Activated CD4-positive, alpha-beta T cell treated with anti-CD3 and anti-CD28 coated beads, Interleukin-10, Interleukin-2, amounts not matched to agents 100 ng/mL and 50 ng/mL, durations not matched to agents 16 hours and 8 hours (primary cell): ENCODE measurements at places on chromosomes 1 and 21.

DNA sequence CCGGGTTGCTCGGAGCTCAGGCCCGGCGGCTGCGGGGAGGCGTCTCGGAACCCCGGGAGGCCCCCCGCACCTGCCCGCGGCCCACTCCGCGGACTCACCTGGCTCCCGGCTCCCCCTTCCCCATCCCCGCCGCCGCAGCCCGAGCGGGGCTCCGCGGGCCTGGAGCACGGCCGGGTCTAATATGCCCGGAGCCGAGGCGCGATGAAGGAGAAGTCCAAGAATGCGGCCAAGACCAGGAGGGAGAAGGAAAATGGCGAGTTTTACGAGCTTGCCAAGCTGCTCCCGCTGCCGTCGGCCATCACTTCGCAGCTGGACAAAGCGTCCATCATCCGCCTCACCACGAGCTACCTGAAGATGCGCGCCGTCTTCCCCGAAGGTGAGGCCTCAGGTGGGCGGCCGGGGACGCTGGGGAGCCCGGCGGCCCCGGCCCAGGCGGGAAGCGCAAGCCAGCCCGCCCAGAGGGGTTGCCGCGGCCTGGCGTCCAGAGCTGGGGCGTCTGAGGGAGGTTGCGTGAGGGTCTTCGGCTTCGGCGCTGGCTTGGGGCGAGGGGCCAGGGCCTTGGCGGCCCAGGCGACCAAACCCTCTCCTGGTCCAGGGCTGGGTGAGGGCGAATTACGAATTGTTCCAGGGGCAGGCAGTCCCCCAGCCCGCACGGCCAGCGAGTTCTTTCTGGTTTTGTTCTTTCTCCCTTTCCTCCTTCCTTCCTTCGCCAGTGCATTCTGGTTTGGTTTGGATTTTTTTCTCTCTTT, 805 bp downstream of the SIM2 start:
- no peak for DNase-seq

DNA sequence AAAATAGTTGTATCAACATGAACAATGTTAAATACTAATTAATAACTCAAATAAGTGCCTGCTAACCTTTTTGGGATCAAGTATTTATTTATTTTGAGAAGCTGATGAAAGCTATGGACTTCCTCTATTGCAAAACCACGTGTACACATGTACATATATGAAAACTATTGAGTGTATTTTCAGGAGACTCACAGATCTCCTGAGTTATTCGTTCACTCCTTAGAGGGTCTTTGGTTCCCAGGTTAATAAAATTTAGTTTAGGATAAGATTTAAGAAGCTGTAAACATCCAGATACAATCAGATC, 130.5 kb downstream of the DISC1 start:
- DNase-seq: no peak

DNA sequence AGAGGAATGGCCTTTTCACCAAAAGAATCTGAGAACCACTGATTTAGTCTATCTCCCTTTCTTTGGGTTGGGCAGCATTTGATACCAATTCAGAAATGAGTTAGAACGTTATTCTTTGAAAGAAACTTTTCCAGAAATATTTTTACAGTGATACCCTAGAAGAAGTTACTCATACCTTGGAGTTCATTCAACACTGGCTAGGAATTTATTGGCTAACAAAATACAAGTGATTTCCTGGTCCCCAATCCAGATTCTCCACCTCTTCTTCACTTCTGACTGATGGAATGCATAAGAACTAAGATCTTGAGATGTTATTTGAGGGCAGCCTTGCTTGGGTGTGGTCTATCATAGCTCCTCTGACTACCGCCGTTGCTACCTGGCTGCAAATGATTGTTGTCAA, 9.4 kb downstream of the C1orf162 start:
- DNase-seq: no peak

GRCh38 chr1:85615586-85616363, 35.2 kb downstream of the CCN1 start:
- no peak for DNase-seq

DNA sequence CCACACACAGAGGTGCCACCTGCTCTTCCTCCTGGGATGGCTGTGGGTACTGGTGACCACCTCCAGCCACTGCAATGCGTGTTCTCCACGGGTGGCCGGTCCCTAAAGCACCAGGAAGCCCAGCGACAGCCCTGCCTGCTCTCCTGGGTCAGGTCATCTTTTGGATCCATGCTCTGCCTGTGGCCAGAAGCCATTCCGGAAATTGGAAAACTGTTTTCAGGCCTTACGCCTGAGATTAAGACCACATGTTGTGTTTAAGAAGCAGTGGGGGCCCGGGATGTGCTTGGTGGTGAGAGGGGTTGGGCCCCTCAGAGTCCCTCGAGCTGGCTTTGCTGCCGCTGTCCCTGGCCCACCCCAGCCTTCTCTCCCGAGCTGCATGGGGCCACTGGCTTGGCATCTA, 150.8 kb downstream of the PEX14 start:
- DNase-seq: no peak

DNA sequence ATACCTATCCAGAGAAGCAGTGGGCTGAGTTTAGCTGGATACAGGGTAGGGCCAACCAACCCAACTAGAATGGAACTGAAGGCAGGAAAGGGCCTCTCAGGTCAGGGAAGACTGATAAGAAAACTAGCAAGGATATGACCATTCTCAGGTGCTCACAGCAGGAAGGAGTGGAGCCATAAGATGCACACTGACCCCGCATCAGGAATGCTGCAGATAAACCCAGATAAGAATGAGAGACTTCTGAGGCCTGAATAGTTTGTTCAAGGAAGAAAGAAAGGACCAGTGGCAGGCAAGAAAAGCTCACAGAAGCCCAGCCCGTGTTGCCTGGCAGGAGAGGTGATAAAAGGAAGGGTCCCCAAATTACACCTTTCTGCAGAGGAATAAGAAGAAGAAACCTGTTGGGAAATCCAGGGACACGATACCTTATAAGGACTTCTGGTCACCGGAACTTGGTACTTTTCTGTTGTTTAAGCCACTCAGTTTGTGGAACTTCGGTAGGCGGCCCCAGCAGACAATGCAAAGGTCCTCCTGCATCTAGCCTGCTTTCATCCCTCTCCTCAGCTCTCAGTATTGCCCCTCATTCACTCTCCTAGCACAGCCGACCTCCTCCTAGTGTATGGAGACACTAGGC, 58.9 kb downstream of the ATP1A1 start:
- no peak for DNase-seq

DNA sequence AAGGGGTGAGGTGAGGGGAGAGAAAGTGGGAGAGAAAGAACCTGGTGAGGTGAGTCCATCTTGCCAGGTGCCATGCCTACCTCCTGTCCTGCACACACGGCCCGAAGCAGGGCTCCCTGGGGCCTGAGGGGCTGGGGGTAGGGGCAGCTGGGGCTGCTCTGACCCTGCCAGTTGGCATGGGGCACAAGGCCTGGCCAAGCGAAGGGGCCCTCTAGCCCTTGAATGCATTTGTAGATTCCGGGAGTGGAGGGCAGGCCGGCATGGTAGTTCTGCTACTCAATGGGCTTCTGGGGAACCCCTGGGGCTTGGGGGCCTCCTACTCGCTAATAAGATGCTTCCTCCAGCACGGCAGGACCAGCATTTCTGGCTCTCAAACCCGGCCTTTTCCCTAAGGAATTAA, 3.6 kb upstream of the PRDM16 start:
- no peak for DNase-seq

- DNase-seq: no peak
Observed at GRCh38 chr1:16276302-16277030, 39.5 kb upstream of the CPLANE2 start.

DNA sequence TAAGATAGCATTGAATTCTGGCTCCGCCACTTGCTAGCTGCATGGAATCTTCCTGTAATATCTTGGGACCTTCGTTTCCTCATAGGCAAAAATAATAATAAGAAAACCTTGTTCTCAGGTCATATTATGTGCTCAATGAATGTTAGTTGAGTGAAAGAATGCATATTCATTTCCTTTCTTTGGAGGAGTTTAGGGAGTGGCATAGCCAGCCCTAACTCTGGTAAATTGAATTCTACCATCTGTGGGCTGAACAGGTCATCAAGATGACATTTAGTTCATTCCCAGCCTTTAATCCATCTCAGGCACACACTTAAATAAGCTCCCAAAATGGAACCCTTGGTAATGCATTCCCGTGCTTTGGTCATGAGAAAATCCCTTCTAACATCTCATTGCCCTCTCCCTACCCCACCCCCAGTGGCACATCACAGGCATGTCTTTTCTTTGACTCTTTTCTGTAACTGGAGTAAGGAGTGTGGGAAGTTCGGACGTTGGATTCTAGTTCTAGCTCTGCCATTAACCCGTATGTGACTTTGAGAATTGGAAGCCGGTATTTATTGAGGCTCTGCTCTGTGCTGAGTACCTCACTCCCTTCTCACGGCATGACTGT, 13.2 kb upstream of the MYOG start:
- no peak for DNase-seq

DNA sequence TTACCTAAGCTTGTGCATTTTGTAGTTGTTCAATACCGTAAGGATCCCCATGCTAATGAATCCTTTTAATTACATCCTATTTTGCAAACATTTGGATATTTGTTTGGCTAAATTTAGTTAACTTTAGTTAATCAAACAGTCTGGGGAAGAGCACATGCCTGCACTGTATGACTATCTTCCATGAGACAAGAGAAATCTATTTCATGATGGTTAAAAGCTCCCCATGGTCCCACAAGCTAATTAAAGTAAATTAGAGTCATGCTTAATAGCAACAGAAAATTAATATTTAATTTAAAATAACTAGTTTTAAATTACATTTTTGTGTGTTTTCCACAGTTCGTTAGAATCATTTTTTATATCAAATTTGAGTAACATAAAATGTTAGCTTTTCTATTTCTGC, 95.4 kb upstream of the S1PR1 start:
- DNase-seq: no peak

DNA sequence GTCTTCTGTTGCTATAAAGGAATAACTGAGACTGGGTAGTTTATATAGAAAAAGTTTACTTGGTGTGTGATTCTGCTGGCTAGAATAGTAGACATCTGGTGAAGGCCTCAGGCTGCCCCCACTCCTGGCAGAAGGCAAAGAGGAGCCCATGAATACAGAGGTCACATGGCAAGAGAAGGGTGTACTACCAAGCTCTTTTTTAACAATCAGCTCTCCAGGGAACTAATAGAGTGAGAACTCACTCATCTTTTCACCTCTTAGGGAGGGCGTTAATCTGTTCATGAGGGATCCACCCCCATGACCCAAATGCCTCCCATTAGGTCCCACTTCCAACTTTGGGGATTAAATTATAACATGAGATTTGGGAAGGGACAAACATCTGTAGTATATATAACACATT, 9.3 kb downstream of the DTL start:
- no peak for DNase-seq

DNA sequence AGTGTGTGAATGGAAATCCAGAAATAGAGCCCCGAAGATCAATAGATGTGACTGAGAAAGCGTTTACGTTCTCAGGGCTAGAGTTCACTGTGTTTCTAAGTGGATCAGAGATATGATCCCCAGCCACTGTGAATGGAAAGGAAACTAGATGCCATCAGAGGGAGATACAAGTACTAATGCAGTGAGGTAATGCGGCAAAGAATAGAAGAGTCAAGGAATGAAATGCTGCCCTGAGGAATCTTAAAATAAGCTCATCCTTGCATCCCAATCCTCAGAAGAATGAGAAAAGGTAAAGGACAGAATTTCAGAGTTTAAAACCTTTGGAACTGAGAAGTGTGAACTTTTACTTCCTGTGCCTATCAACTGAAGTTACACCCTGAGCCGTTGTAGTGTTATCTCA, 165.5 kb upstream of the ESRRG start:
- no peak for DNase-seq

DNA sequence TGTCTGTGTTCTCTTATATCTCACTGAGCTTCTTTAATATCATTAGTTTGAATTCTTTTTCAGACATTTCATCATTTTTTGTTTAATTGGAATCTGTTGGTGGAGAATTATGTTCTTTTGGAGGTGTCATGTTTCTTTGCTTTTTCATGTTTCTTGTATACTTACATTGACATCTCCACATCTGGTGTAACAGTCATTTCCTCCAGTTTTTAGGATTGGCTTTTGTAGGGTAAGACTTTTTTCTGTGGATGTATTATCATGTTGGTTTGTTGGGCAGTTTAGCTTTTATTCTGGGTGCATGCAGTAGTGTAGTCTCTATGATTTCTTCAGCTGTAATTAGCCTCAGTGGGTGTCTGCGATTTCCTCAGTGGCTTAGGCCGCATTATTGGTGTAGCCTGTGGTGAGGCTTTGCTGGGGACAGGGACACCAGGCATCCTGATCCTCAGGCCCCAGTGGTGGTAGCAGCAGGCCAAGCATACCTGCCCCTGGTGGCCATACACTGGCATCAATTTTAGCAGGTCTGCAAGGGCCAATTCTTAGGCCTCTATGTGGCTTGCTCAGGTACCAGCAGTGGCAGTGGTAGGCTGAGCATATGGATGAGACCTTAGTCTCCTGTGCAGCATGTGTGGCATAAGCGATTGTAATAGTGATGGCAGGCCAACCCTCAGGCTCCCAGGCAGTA, 77.6 kb upstream of the SAMD13 start:
- DNase-seq: no peak

GRCh38 chr1:201272799-201273198, 10.5 kb upstream of the PKP1 start:
- DNase-seq: no peak

- peak; percentile 47 for DNase-seq
Observed at GRCh38 chr1:212291505-212292134, 6.4 kb downstream of the PPP2R5A start.

- no peak for DNase-seq
Observed at GRCh38 chr1:57058652-57059501, 93.1 kb upstream of the C8B start.

DNA sequence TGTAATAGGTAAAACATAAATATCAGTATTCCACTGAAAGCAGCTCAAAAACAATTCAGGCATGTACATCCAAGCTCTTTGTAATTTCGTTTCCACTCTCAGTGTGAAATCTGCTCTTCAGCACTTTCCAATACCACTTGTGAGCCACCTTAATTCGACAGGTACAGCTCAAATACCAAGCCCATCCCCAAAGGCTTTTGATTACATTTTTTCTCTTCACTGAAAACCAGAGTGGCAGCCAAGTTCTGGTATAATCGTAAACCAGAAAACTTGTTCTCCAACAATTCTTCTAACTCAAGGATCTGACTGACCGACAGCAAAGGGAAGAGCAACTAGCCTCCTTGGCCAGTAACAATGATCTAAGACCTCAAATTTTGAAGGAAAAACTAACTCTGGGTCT, 36.8 kb downstream of the FBXO42 start:
- no peak for DNase-seq

DNA sequence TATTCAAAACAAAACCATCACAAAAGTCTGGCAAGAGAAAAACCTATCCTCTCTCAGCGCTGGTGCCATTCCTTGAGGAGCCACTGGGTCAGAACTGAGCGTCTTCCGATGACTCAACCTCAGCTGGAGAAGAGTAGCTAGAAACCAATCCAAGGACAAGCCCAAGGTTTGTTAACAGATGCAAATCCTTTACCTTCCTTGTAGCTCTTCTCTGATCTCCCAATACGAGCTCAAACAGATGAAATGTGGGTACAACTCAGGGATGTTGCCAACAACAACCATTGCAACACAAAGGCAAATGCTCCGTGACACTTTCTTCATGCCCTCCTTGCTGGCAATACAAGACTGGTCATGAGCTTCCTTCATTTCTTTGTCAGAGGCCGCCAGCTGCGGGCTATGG, 337.1 kb downstream of the SIPA1L2 start:
- no peak for DNase-seq

- DNase-seq: no peak
Observed at GRCh38 chr1:40300651-40301050, 16.4 kb downstream of the COL9A2 start.
